ENCODE measurements at places on chromosomes 7 and 10.

DNA sequence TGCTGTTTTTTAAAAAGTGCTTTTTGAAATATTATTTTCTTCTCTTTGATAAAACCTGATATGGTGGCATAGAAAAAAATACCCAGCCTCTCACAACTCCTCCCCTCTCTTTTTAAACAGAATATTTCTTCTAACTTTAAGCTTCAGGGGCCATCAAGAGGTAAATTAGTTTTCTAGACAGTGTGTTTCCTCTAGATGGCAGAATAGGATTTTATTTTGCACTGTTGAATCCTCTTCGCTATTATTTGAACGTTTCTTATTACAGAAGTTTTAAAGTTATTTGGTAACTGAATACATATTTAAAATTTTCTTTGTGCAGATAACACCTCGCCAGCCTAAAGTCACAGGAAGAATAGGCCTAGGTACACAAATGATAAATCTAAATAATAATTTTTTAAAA, 30.3 kb downstream of the ARL5B start:
- no peak overlapping the region for H3K4me3 ChIP-seq
- no peaks in the 10 kb centered on the region for H3K36me3 ChIP-seq
- DNase-seq, result no peak
- H3K4me1 ChIP-seq, result no peaks in the 10 kb centered on the region

DNA sequence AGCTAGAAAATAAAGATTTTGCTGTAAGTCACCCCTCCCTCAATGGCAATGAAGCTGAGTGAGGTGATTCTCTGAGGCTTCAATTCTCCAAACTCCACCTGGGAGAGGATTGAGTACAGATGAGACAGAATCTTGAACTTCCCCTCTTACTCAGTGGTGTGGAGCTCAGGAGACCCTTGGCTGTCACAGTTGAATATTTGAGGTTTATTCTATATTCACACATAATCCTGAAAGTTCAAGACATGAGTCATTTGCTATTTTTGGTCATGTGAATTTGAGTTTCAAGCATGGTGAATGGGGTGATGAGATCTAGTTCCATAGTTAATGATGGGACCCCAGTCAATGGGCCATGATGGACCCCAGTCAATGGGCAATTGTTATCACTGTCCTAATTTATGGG, 13.9 kb upstream of the TECTB start:
- no peaks in the 10 kb centered on the region for H3K27me3 ChIP-seq
- no peak overlapping the region for H3K27ac ChIP-seq
- no peaks in the 10 kb centered on the region for H3K36me3 ChIP-seq
- DNase-seq, result no peak
- H3K4me3 ChIP-seq, result no peak overlapping the region

DNA sequence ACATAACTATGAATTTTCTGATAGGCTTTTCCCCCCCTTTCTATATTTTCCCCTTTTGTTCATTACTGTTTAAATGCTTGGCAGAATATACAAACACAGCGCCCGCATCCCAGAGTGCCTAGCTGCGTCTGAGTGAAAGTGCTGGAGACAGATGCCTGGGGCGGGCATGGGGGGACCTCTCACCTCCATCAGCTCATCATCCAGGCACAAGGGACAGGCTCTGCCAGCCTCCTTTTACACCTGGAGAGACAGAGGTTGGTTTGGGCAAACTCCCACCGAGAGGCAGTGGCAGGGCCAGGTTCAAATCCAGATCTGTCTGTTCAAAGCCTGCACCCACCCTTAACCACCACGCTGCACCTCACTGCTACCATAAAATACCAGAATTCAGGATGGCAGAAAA, 104.5 kb downstream of the FAM53B start:
- peaks cover 63% of the 10 kb centered on the region for H3K4me1 ChIP-seq
- no peaks in the 10 kb centered on the region for H3K27me3 ChIP-seq
- no peak for DNase-seq
- H3K36me3 ChIP-seq, result no peaks in the 10 kb centered on the region
- H3K4me3 ChIP-seq, result no peak overlapping the region
- peak overlapping the region; percentile 83 for H3K27ac ChIP-seq

DNA sequence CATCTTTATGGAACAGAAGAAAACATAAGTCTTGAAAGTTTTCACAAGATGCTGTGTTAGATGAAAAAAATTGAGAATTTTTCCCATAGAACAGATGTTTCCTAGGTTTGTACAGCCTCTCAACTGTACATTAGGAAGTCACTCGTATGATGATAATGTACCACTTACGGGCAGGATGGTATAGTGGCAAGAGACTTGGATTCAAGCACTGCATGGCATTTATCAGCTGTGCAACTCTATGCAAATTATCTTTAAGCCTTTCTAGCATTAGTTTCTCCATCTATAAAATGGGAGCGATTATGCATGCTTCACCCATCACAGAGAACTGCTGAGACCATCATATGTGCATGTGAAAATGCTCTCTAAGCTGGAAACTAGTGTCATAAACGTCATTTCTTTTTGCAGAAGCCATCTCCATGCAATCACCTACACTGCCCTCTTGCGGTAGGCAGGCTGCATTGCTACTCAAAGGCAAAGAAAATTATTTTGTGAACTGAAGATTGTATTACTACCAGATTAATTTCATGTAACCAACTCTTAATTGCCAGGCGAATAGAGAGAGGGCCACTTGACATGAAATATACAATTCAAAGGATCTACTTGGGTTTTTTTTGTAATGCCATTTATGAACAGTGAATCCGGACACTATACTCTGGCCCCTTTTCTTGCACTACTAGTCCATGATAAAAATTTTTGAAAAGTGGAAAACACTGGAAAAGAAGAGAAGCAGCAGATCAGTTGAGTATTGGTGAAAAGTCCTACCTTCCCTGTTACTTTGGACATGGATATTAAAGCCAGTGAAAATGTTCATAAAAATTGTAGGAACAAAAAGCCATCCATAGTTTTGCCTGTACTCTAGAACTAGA, 102.3 kb downstream of the JAZF1 start:
- H3K27ac ChIP-seq, result no peak overlapping the region
- DNase-seq, result peak; percentile 37
- no peaks in the 10 kb centered on the region for H3K27me3 ChIP-seq

GRCh38 chr7:80637911-80638765, at the start of gene CD36:
CD36 (plus strand) TSS chr7:80638642; CDS start chr7:80646741, 8,099 bp downstream.
- H3K4me1 ChIP-seq, result no peaks in the 10 kb centered on the region
- H3K27me3 ChIP-seq, result no peaks in the 10 kb centered on the region
- no peaks in the 10 kb centered on the region for H3K36me3 ChIP-seq
- no peak for DNase-seq

GRCh38 chr7:7662527-7662926, 22.0 kb downstream of the UMAD1 start:
- H3K4me1 ChIP-seq, result no peaks in the 10 kb centered on the region
- no peak for DNase-seq
- H3K4me3 ChIP-seq, result no peak overlapping the region
- no peak overlapping the region for H3K27ac ChIP-seq
- no peaks in the 10 kb centered on the region for H3K36me3 ChIP-seq
- H3K27me3 ChIP-seq, result no peaks in the 10 kb centered on the region

DNA sequence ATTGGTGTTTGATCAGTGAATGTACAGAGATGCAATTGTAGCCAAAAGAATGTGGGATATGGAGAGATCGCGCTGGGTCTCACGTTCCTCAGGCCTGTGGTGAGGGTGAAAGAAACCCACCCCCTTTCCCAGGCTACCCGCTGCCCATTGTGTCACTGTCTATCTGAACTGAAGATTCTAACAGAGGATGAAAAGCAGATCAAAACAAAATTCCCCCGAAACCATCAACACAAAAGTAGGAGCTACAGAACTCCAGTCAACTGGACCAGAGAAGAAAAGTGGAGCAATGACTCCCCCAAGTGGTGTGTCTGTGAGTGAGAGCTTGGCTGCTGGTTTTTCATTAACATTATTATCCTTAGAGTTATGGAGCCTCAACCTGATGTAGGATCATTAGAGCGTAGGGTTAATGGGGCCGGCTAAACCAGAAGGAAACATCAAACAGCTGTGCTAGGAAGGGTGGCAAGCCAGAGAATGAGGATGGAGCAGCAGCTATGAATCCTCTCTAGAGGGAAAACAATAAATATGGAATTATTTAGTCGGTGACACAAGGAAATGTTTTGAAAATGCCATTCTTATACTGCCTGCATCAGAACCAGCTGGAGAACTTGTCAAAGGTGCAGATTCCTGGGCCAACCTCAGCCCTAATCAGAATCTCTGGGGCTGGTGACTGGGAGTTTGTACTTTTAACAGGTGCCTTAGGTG, 38.3 kb downstream of the AKR1B1 start:
- no peaks in the 10 kb centered on the region for H3K4me1 ChIP-seq
- H3K27ac ChIP-seq, result no peak overlapping the region
- no peak overlapping the region for H3K4me3 ChIP-seq
- H3K27me3 ChIP-seq, result no peaks in the 10 kb centered on the region
- no peaks in the 10 kb centered on the region for H3K36me3 ChIP-seq

GRCh38 chr7:100353685-100354330, 4.1 kb upstream of the PILRB start:
- no peak overlapping the region for H3K27ac ChIP-seq
- H3K36me3 ChIP-seq, result peaks cover 79% of the 10 kb centered on the region
- H3K27me3 ChIP-seq, result no peaks in the 10 kb centered on the region
- H3K4me3 ChIP-seq, result no peak overlapping the region
- DNase-seq, result no peak

DNA sequence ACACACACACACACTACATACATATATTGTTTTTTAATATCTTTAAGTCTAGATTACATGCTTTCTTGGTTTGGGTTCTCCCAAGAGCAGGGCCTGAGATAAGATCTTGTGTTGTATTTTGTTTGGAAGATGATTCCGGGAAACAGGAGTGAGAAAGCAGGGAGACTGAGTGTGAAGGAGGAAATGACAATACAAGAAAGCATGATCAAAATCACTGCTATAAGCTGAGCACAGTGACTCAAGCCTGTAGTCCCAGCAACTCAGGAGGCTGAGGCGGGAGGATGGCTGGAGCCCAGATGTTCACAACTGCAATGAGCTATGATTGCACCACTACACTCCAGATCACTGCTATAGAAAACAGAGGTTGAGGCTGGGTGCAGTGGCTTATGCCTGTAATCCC, 267.6 kb downstream of the SKIDA1 start:
- no peak for DNase-seq
- H3K27ac ChIP-seq, result no peak overlapping the region
- no peaks in the 10 kb centered on the region for H3K27me3 ChIP-seq
- H3K4me3 ChIP-seq, result no peak overlapping the region
- H3K4me1 ChIP-seq, result peaks cover 6% of the 10 kb centered on the region
- no peaks in the 10 kb centered on the region for H3K36me3 ChIP-seq

GRCh38 chr7:104679085-104679484, 334.9 kb upstream of the KMT2E start:
- no peak for DNase-seq
- H3K36me3 ChIP-seq, result no peaks in the 10 kb centered on the region
- H3K4me3 ChIP-seq, result no peak overlapping the region
- H3K4me1 ChIP-seq, result no peaks in the 10 kb centered on the region
- H3K27me3 ChIP-seq, result no peaks in the 10 kb centered on the region

GRCh38 chr7:5702876-5703571, 78.4 kb downstream of the RNF216 start:
- no peak overlapping the region for H3K4me3 ChIP-seq
- peak overlapping the region; percentile 13 for H3K27ac ChIP-seq
- no peaks in the 10 kb centered on the region for H3K27me3 ChIP-seq
- DNase-seq, result no peak
- no peaks in the 10 kb centered on the region for H3K36me3 ChIP-seq

GRCh38 chr10:127148066-127148932, 48.1 kb downstream of the INSYN2A start:
- H3K4me3 ChIP-seq, result no peak overlapping the region
- no peaks in the 10 kb centered on the region for H3K4me1 ChIP-seq
- DNase-seq, result no peak
- no peaks in the 10 kb centered on the region for H3K36me3 ChIP-seq
- H3K27ac ChIP-seq, result no peak overlapping the region

Measured in thyroid gland (tissue), 4 donors.